Non-pigmented ciliary epithelial cell (primary cell): ENCODE measurements at places on chromosomes 1 and 21.

DNA sequence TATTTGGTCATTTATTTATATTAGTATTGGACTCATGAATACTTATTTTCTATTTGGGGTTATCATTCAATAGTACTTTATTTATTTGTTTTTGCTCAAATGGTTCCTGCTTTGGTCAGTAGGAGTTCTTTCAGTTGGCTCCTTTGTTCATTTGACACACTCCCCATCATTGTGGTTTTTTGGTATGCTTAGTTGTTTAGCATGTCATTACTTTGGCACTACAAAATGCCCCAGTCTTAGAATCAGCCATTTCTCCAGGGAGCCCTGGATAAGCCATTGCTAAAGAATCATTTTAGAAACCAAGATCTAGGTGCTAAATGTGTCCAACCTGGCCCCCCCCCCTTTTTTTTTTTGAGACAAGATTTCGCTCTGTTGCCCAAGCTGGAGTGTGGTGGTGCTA is 61.7 kb upstream of the MRPS6 start:
- no peak for DNase-seq

- DNase-seq, result no peak
These were observed 4.5 kb downstream of the COPA start for GRCh38 chr1:160338580-160338979.

DNA sequence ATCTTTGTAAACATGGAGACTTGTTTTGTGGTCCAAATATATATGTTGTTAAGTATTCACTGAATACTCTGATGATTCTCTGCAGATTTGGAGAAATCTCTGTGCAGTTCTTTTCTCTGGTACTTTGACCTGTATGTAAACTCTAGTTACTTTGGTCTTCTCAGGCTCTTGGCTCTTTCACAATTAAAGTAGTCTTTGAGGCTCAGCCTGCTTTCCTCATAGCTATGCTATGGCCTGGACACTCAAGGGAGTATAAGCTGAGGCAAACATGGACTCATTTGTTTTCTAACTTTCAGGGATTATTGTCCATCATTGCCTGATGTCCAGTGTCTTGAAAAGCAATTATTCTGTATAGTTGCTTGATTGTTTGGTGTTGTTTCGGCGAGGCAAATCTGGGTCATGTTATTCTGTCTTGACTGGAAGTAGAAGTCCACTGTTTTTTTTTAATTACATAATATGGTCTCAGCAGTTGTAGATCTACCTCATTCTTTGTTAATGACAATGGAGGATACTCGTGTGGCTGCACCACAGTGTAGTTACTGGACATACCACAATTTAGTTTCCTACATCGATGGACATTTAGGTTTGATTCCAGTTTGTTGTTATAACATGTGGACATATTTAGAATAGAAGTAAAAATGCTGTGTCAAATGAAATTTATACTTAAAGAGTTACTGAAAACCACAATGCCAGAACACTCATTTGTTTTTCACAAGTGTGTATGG is 9.2 kb downstream of the PTBP2 start:
- DNase-seq, result no peak

GRCh38 chr1:211643324-211644212 is 31.9 kb downstream of the NEK2 start:
- DNase-seq, result no peak

GRCh38 chr1:171343727-171344472 is 29.9 kb downstream of the FMO4 start:
- DNase-seq, result no peak

DNA sequence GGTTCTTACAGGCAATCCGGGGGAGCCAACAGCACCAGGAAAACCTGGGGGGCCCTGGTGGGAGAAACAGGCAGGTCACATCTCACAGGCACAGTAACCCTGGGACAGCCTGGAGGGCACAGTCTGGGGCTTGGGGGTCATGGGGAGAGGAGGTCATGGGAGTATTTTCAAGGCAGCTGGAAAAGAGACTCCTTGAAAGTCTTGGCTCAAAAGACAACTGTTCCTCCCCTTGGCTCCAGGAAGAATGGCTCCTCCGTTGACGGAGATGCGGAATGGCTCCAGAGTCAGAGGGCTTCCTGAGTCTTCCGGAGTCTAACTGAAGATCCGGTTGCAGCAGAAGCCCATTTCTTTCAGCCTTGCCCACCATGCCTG is 25.9 kb upstream of the PEF1 start:
- DNase-seq, result no peak

DNA sequence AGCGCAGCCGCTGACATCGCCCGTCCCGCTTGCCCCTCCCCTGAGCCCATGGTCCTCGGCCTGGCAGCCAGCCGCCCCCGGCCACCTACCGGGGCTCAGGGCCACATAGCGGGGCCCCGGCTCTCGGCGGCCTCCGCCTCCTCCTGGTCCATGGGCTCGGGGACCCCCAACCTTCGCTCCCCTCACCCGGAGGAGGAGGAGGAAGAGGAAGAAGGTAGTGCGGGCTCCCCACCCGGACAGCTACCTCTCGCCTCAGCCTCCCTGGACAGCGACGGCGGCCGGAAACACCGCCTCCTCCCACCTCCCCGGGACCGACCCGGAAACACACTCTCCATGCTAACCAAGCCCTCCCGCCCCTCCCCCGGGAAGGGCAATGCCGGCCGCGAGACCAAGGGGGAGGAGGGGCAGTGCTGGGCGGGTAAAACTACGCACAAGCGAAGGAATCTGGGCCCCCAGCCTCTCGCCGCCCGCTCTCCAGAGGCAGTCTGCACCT is at the start of gene KIAA0319L:
Gene KIAA0319L, minus strand, starts transcription at position 286 of the 493 bp plus-strand sequence. CDS start 2,912 bp downstream, outside the sequence.
- DNase-seq, result no peak

DNA sequence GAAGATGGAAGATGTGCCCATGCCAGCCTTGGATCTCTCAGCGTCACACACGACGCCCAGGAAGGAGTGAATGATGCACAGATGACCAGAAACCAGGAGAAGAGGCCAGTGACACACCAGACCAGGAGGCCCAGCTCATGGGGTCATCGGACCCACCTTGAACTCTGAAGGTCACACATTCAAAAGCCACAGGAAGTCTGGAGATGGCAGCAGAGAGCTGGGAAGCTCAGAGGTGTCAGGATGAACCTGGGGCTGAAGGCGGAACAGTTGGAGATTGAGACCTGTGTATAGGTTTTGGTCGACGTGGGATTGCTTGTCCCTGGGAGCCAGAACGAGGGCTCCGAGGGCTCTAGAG is 43.6 kb downstream of the SLC19A1 start:
- no peak for DNase-seq

GRCh38 chr1:248361121-248361715 is at the start of gene OR2T4:
TSS of gene OR2T4 (plus strand) at chr1:248361665. CDS start at chr1:248361665, 0 bp downstream.
- no peak for DNase-seq

DNA sequence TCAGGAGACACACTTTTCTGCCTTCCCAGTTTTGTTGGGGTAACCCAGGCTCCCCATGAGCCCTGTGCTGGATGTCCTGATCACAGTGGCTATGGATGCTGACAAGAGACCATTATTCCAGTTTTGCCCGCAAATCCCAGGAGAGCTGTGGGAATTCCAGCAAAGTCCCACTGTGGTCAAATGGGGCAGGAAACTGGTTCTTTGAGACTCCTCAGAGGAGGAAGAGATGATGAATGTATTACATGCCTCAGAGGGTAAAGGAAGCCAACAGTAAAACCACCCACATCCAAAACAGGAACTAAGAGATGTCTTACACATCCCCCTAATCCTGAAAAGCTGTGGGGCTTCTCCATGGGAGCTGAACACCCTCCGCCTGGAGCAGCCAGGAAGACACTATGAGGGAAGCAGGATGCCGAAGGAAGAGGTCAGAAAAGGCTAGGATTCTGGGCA is 12.8 kb upstream of the MPZL1 start:
- no peak for DNase-seq

DNA sequence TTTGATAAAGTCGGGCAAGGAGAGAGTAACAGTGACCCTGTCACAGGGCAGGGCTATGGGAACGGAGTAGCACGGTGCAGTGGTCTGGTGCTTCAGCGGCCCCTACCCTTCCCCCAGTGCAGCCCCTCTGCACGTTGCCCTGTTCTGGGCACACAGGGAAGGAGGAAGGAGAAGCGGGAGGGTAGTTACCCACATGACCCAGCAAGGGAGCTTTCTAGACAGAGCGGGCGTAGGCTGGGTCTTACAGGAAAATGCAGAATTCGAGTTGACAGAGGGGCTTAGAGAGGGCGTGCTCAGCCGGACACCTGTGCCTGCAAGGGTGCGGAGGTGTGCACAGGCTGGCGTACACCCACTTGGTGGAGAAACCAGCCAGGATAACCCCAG is 341.2 kb downstream of the NPHP4 start:
- DNase-seq, result no peak

- no peak for DNase-seq
These were observed 28.9 kb upstream of the EDN2 start for GRCh38 chr1:41513383-41513735.

DNA sequence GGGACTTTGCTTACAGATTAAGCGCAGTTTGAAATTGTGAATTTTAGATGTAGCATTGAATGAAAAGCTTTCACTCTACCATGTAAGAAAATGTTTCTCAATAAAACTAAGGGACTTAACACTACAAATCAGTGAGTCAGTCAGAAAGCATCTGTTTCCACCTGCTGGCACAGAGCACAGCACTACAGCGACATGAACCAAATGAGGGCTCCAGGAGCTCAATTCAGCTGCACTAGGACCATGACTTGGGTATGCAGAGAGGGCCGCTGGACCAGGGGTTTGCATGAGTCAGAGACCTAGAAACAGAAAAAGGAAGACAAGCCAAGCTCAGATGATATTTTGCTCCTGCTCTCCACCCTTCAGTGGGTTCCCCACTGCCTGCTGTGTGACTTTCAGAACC is 5.2 kb downstream of the SUSD4 start:
- no peak for DNase-seq

- no peak for DNase-seq
These were observed 401 bp downstream of the ERRFI1 start for GRCh38 chr1:8025671-8026144.

- DNase-seq, result no peak
These were observed 50.8 kb downstream of the SRRM1 start for GRCh38 chr1:24693827-24694379.

DNA sequence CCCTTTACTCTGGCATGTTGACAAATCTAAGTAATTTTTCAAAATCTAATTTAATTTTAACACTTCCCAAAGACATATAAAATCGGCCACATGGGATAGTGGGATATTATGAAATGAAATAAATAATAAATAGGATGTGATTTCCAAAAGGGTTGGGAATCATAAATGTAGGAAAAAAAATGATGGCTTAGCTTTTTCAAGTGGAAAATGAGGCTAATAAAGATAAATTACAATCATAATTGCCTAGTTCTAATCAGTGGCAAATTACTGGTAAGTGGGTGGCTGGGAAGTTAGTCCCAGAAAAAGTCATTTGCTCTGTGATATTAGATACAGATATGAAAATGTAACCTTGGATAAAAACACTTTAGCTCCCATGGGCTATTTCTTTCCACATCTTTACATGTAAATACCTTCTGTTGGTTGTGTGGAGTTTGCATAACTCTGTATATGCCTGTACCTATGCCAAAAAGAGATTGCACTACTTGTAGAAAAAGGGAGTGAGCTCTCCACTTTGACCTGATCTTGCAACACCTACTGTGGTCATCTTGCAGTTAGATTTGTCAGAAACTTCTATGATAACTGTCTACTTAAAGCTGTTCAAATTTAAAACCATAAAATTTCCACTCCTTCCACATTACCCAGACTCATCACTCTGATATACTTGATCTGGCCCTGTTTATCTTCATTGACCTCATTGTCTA is 284.6 kb upstream of the KAZN start:
- DNase-seq, result no peak

GRCh38 chr1:211830328-211831142 is at the start of gene LPGAT1:
TSS of gene LPGAT1 (minus strand) at chr1:211830763. CDS start at chr1:211829296, 1,467 bp downstream.
- DNase-seq, result no peak

GRCh38 chr1:11052839-11053757 is 6.1 kb upstream of the MASP2 start:
- no peak for DNase-seq

GRCh38 chr1:219000005-219000404 is 173.7 kb upstream of the LYPLAL1 start:
- no peak for DNase-seq
